Left renal cortex interstitium (tissue), 4 donors: ENCODE measurements at places on chromosomes 11 and 22. TPM values are rescaled to one million over a fixed set of nuclear protein-coding genes. Genes with fewer than 3 reads are reported as not detected.
A peak's percentile ranks its signal among the peaks of the same experiment; 100 is the strongest.

SMC1B gene
- polyA plus RNA-seq: 0.20 TPM

KDM4D gene
- polyA plus RNA-seq: 2.1 TPM

MMP8 gene
- polyA plus RNA-seq: 0.05 TPM

DNA sequence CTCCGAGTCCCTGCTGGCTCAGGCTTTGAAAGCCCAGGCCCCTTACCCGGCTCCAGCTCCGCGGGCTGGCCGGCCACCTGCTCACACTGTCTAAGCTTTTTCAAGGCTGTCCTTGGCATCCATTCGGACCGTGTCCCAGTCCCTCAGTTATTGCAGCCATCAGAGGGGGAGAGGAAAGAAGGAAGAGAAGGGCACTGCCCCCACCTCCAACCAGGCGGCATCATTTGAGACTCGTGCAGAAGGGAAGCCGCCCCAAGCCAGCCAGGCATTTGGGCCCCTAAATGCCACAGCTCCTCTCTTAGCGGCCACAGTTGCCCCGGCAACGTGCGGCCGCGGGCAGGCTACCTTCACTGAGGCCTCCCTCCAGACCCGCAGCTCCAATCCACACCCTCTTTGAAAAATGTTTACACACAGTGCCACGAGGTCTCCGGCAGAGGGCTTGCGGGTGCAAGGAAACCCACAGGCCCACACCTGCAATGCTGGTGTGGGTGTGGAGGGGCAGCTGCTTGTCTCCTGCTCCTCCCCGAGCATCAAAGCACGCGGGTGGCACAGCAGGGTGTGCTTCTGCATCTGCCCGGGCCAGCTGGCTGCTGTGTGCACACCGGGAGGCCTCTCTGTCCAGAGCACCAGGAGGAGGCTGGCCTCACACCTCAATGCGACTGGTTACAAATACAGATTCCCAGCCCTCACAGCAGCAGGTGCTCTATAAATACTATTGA, 124.4 kb downstream of the CTTN start:
- no peak for DNase-seq

DNA sequence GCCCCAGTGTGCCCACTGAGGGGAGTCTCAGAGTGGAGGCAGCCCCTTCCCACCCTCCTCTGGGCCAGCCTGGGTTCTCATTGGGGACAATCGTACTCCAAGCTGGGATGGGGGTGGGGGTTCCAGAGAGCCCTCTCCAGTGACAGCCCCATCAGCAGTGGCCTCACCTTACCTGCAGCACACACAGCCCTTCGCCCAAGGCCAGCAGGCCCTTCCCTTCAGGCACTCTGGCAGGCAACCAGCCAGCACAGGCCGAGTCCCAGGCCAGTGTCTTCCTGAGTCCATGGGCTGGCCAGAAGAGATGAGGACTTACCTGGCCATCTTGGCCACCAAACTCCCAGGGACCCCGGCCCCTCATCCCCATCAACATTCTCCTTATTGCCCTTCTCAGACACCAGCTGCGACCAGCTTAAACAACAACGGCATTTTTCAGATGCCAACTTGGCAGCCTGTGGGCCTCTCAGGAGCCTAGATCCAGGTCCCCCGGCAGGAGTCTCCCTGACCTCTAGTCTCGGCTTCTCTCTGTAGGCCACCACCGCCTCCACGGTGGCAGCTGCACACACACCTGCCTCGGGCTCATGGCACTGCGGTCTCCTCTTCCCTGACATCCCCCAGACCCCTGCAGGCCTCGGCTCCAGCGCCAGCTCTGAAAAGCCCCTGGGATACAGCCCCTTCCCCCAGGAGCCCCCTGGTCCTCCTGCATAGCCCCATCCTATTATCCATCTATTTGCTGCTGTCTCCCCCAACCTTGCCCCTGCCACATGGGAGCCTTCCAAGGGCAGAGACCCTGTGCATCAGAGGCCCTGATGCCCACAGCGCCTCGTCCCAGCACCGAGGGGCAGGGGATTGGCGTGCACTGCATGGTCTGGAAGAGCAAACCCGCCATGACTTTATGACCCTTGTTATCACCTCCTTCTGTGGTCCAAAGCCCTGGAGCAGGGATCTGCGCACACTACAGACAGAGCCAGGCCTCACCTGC, 111.2 kb upstream of the FGF3 start:
- no peak for DNase-seq

GRCh38 chr11:122342089-122342744, 226.2 kb upstream of the BLID start:
- no peak for DNase-seq

DNA sequence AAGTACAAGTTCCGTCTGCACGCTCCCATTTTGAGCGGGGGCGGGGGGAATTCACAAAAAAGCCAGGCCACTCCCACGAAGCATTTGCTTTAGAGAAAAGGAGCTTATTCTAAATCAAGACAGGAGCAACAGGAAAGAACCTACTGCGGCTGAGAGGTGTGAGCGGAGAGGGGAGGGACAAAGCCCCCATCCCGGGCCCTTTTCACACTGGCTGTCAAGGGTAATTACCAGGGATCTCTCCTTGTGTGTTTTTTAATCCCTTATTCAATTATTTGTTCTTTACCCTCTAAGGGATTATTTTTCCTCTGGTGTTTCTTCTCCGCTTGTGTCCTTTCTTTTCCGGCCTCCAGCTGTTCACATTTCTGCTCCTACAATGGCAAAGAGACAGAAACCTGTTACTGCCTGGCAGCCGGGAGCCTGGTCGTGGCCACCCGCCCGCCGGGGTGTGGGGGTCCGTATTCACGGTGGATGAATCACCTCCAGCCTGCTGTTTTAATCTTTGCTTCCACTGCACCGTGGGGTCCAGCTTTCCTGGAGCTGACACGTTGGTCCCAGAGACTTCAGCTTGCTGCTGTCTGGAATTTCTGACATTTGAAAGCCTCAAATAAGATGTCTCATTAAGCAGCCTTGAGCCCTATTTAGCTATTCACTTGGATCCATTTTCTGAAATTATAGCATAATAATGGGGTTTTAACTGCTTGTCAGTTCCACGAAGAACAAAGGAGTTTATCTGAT, 61.4 kb upstream of the FADD start:
- peak; percentile 59 for DNase-seq

- DNase-seq: no peak
These were observed 1126.2 kb downstream of the BRD1 start for GRCh38 chr22:48701296-48702030.

DNA sequence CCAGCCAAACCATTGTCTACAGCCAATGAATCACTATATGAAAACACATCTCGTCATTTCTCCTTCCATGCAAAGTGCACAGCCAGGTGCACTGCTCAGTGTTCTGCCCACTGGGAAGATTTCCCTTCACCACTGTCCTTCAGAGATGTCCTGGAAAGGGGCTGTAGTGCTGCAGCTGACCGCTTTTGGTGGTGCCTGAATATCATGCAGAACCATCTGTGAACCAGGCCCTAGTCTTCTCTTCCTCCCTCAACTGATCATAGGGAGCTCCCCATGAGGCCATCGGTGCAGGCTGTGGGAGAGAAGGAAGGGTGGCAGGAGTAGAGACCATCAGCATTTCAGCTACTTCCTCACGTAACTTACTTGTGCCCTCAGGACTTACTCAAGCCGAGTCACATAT, 70.2 kb downstream of the GAB4 start:
- DNase-seq: no peak

DNA sequence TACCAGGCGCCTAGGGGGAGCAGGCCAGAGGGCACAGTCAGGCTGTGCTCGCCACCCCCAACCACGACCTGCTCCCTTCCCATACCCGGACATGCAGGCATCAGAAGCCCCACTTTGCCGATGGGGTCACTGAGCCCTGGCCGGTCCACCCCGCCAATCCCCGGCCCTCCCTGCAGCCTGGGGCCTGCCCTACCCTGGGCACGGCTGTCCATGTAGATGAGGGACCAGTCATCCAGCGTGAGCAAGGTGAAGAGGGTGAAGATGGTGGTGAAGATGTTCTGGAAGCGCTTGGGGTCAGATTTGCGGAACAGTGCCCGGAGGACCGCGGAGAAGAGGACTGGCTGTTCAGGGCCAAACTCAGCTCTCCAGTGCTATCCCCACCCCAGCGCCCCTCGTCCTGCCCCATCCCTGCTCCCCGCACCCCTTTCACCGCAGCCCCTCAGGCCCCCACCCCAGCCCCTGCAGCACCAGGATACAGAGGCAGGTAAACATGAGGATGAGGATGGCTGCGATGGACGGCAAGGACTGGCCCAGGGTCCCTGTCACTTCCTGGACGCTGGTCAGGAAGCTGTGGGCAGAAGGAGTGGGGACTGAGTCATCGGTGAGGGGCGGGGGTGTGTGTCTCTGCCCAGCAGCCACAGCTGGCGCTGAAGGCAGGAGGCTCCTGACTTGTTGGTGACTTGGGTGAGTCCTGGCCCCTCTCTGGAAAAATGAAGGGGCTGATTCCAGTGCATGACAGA, 5.5 kb downstream of the CATSPER1 start:
- no peak for DNase-seq

DNA sequence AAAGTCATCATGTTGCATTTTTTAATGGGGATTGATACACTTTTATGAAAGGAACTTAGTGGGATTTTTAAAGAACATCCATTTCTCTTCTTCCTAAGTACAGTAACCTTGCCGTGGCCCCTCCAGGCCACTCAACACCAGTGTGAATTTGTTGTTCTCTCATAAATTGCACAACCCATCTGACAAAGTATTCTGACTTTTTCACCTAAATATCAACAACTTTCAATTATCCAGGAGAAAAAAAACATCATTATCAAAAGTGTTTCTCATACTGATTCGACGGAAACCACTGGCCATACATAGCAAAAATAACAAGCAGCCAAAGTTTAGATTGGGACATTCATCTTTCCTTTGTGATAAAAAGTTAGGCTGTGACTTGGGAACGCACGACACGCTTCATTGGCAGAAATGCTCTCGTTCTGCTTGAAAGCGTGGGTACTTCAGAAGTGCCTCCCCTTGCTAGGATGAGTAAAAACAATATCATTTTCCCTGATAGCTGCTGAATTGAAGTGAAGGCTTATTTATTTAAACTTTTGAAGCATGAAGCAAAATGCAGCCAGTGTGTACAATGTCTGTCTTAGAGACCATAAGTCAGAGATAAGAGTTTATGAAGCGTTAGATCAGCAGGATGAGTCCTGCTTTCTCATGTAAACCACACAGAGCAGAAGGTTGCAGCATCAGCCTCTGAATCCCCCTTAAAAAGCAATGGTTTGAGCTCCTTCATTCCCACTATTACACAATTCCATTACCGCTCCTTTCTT, 20.6 kb upstream of the EIF3M start:
- DNase-seq: no peak

- no peak for DNase-seq
These were observed 556.5 kb downstream of the NELL1 start for GRCh38 chr11:21225860-21226259.

DNA sequence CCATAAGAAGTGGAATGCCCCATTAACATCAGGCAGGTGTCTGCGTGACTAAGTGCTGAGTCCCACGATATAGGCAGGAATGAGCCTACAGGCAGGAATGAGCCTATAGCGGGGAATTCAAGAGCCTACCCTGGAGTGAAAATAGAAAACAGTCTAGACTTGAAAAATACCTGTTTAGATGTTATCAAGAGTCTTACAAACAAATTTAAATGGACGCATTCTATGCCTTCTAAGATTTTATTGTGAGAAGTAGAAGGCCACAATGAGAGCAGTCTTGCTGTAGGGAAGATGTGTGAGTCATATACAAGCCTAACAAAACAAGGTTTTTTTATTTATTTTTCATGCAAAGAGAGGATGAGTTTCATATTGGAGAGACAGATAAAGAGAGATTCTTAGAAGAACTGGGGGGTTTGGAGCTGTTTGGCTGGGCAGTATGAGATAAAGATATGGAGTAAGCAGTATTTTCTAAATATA, 200.8 kb upstream of the ZC3H12C start:
- no peak for DNase-seq

- DNase-seq: no peak
These were observed 2.3 kb downstream of the CYB5R3 start for GRCh38 chr22:42646569-42647525.
